ENCODE measurements at places on chromosomes 7 and 10.
A peak's percentile ranks its signal among the peaks of the same experiment; 100 is the strongest.

DNA sequence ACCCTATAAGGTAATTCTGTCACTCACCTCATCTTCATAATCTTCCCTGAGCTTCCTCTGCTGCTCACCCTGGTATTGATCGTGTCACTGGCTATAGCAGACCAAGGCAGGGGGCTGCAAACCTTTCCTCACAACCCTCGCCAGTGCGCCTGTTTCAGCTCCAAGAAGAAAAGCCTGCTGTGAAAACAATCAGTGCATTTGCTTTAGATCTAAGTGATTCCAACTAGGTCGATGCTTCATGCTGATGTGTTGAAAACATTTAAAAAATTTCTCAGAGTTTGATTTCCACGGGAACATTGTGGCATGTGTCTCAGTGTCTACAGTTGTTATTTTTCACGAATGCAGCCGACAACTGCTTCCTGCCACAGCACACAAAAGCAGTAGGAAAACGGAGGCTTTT, 27.3 kb downstream of the POU6F2 start:
- DNase-seq, result no peak

GRCh38 chr10:71136036-71136721, 76.2 kb upstream of the UNC5B start:
- DNase-seq, result no peak

- DNase-seq, result peak; percentile 5
Measured at GRCh38 chr7:7851381-7851780, 117.2 kb upstream of the GLCCI1 start.

DNA sequence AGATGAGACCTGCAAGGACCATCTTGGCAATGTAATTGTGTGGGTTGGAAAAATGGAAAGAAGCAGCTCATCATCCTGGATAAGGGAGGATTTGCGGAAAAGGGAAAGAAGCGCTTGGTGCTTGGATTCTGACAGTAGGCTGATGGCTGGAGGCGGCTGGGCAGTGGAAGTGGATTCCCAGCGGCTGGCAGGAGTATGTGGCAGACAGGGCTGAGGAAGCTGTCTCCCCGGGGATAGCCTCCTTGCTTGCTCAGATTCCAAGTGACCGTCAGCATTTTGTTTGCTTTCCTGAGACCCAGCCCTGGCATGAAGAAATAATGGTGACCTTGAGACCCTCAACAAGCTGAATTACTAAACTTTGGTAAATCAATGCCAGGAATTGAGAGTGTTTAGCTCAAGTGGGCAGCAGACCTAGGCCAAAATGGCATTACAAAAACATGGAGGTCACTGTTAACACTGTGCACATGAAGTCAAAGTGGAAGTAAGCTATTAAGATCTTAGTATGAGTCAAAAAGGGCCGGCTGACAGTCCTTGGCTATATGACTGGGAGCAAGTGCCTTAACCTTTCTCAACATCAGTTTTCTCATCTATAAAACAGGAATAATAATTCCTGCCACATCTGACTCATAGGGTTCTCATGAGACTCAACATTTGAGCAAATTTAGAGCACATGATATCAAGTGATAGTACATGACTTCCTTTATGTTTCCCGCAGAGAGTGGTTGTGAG, 21.3 kb downstream of the SLC25A28 start:
- DNase-seq, result peak; percentile 24

GRCh38 chr10:2650328-2650727, 417.0 kb upstream of the PFKP start:
- DNase-seq, result no peak

DNA sequence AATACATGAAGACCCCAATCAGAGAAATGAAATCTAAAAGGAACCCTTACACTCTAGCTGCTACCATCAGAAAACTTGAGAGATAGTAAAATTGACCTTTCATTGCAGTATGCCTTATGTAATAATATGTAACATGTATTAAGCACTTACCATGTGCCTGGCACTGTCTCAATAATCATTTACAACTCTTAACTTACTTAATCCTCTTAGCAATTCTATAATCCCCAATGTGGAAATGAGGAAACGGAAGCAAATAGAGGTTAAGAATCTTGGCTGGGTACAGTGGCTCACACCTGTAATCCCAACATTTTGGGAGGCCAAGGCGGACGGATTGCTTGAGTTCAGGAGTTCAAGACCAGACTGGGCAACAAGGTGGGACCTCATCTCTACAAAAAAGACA, 29.8 kb upstream of the FHIP2A start:
- DNase-seq, result no peak

- no peak for DNase-seq
Measured at GRCh38 chr7:45181286-45181960, 23.8 kb downstream of the RAMP3 start.

GRCh38 chr7:21945454-21946221, at the start of gene CDCA7L:
TSS of gene CDCA7L (minus strand) at chr7:21945899. CDS start at chr7:21945804, 95 bp downstream.
- DNase-seq, result peak; percentile 63

- peak; percentile 82 for DNase-seq
Measured at GRCh38 chr7:23273141-23273599, 26.0 kb upstream of the MALSU1 start.

GRCh38 chr7:112512451-112513210, 31.8 kb downstream of the LSMEM1 start:
- no peak for DNase-seq

DNA sequence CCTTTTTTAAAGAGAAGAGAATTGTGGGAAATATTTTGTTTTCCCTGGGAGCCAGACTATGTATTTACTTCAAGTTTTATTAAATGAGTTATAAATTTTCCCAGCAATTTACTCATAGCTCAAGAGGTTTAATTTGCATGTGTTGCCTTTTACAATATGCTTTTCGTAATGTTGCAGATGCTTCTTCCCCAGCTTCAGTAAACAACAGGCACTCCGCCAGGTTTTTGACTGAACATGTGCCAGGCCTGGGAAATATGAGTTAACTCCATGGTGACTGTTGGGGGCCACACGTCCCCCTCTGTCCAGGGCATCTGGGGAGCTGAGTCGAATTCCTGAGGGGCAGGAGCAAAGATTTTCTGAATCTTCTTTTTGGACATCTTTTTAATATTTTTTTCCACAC, 545.7 kb downstream of the LRMDA start:
- peak; percentile 38 for DNase-seq

GRCh38 chr7:41825927-41826480, 123.1 kb upstream of the INHBA start:
- no peak for DNase-seq

DNA sequence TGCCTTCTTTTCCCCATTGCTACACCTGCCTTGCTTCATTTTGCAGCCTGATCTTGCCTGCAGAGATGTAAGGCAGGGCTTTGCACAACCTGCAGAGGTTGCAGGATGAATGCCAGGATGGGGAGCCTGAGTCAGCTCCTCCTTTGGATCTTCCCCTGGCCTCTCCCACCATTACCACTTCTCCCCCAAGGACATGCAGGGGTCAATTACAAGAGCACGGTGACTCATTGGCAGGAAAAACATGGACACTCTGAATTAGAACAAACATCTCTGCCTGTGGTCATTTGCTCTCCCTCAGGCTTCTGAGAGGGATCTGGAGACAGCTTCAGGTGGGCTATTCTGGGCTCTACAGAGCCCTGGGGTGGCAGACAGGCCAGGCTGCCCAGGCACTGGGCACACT, 89.2 kb downstream of the HERPUD2 start:
- peak; percentile 92 for DNase-seq

GRCh38 chr10:80137920-80138319, 5.4 kb downstream of the PLAC9 start:
- no peak for DNase-seq

DNA sequence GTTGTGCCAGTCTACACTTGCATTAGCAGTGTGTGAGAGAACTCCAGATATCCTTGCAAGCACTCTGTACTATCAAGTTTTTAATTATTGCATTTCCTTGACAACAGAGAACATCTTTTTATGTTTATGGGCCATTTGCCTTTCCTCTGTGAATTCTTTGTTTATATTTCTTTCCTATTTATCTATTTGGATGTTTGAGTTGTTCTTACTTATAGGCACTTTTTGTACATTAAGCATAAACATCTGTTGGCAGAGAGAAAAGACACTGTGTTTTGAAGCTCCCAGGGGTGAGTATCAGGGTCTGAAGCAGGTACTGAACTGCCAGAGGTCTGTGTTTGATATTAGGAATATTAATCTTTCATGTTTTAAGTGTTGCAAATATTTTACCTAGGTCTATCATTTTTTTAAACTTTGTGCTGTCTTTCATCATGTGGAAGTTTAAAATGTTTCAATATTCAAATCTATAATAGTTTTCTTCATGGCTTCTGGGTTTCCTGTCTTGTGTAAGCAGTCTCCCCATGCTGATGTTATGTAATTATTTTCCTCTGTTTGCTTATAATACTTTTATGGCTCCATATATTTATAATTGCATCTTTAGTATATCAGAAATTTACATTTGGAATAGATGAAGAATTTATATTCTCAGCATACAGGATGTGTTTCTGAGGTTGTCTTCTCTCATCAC, 17.7 kb upstream of the PDCD4 start:
- DNase-seq, result no peak

All from fibroblast of mammary gland (primary cell).